Neural progenitor cell (in vitro differentiated cells): ENCODE measurements at places on chromosomes 1 and 21. TPM values are rescaled to one million over a fixed set of nuclear protein-coding genes. Genes with fewer than 3 reads are reported as not detected.

CNR2 gene
- total RNA-seq: not detected in 2 replicates

PLA2G2D gene
- not detected in 2 replicates for total RNA-seq

PGLYRP4 gene
- not detected in 2 replicates for total RNA-seq

EXTL1 gene
- total RNA-seq: 0.95 and 2.1 TPM in 2 replicates

TFF2 gene
- total RNA-seq: not detected in 2 replicates

PLA2G2F gene
- total RNA-seq: not detected in 2 replicates

RBM11 gene
- 6.2 and 9.4 TPM in 2 replicates for total RNA-seq

RASSF5 gene
- total RNA-seq: 0.19 and 0.43 TPM in 2 replicates

TSTD1 gene
- 29.9 and 59.9 TPM in 2 replicates for total RNA-seq

GBP5 gene
- not detected in 2 replicates for total RNA-seq

NECTIN4 gene
- 0.06 TPM in 1 of 2 replicates, not detected in the other for total RNA-seq

MPZ gene
- total RNA-seq: 1.1 and 2.0 TPM in 2 replicates

RIMS3 gene
- total RNA-seq: 17.2 and 27.1 TPM in 2 replicates

- peaks cover 18% of the 10 kb centered on the region for H3K4me1 ChIP-seq
- H3K36me3 ChIP-seq: no peaks in the 10 kb centered on the region
- no peak overlapping the region for H3K4me3 ChIP-seq
- H3K27ac ChIP-seq: no peak overlapping the region
- no peaks in the 10 kb centered on the region for H3K27me3 ChIP-seq
These were observed 21.1 kb downstream of the SSBP3 start for GRCh38 chr1:54384918-54385726.

- DNase-seq: no peak
- no peaks in the 10 kb centered on the region for H3K4me1 ChIP-seq
- H3K27me3 ChIP-seq: no peaks in the 10 kb centered on the region
- H3K4me3 ChIP-seq: no peak overlapping the region
These were observed 46.8 kb downstream of the UBR4 start for GRCh38 chr1:19163261-19163660.

- H3K4me1 ChIP-seq: no peaks in the 10 kb centered on the region
- no peak overlapping the region for H3K27ac ChIP-seq
- H3K36me3 ChIP-seq: no peaks in the 10 kb centered on the region
These were observed 347.7 kb upstream of the POU3F1 start for GRCh38 chr1:38394303-38394702.

- peaks cover 15% of the 10 kb centered on the region for H3K4me1 ChIP-seq
- H3K27me3 ChIP-seq: peaks cover 53% of the 10 kb centered on the region
- H3K4me3 ChIP-seq: no peak overlapping the region
- no peaks in the 10 kb centered on the region for H3K36me3 ChIP-seq
These were observed 5.2 kb downstream of the SUSD4 start for GRCh38 chr1:223358826-223359225.

- DNase-seq: no peak
- no peaks in the 10 kb centered on the region for H3K36me3 ChIP-seq
- H3K27me3 ChIP-seq: no peaks in the 10 kb centered on the region
- H3K4me1 ChIP-seq: no peaks in the 10 kb centered on the region
These were observed 131.9 kb upstream of the USP24 start for GRCh38 chr1:55347041-55347440.

GRCh38 chr1:58811303-58811702 is 27.5 kb upstream of the JUN start:
- no peak overlapping the region for H3K4me3 ChIP-seq
- H3K27me3 ChIP-seq: peaks cover 34% of the 10 kb centered on the region
- H3K4me1 ChIP-seq: peaks cover 6% of the 10 kb centered on the region
- H3K27ac ChIP-seq: no peak overlapping the region
- no peaks in the 10 kb centered on the region for H3K36me3 ChIP-seq
- no peak for DNase-seq

- no peak overlapping the region for H3K27ac ChIP-seq
- no peak overlapping the region for H3K4me3 ChIP-seq
- no peaks in the 10 kb centered on the region for H3K36me3 ChIP-seq
- no peaks in the 10 kb centered on the region for H3K27me3 ChIP-seq
These were observed 89.5 kb upstream of the DPH5 start for GRCh38 chr1:101115112-101115511.

- no peaks in the 10 kb centered on the region for H3K27me3 ChIP-seq
- no peaks in the 10 kb centered on the region for H3K36me3 ChIP-seq
- no peak overlapping the region for H3K27ac ChIP-seq
- no peak for DNase-seq
- no peak overlapping the region for H3K4me3 ChIP-seq
These were observed 78.9 kb upstream of the JAK1 start for GRCh38 chr1:65045022-65045817.

DNA sequence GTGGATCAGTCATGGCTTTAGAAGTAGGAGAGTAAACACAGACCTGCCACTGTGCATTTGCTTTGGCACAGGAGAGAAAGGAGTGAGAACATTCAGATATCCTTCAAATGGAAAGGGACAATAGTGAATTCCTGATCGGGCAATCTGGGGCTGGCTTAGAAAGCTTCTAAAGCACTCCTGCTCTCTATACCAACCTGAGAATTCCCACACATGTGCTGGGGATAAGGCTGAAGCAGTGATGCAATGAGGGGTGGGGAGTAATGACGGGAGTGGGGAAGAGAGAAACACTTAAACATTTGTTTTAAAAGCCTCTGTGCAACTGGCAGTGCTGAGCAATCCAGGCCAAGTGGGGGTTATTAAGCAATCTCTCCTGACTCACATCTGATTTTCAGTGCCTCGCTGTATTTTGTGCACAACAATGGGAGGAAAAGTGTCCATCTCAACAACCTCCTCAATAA is 108.8 kb downstream of the KIAA0319L start:
- no peaks in the 10 kb centered on the region for H3K4me1 ChIP-seq
- no peak for DNase-seq
- H3K4me3 ChIP-seq: no peak overlapping the region
- H3K27ac ChIP-seq: no peak overlapping the region

GRCh38 chr21:34771512-34772028 is 102.8 kb downstream of the CLIC6 start:
- no peak overlapping the region for H3K4me3 ChIP-seq
- H3K4me1 ChIP-seq: no peaks in the 10 kb centered on the region
- H3K27me3 ChIP-seq: no peaks in the 10 kb centered on the region
- DNase-seq: no peak
- no peaks in the 10 kb centered on the region for H3K36me3 ChIP-seq
- no peak overlapping the region for H3K27ac ChIP-seq

DNA sequence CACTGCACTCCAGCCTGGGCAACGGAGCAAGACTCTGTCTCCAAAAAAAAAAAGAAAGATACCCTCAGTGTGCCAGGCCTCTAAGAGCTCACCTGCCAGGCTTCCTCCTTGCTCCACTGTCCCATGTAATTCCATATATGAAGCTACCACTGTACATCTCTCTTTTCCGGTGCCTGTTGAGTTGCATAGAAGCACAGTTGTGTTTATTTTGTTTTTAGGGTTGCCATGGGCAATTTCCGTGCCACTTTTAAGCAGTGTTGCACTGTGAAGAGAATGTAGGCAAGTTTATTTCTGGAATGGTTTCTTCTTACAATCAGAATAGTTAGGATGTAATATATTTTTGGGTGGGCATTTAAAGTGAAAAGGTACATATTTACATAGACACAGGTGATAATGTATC is 23.3 kb downstream of the MR1 start:
- no peak for DNase-seq
- no peaks in the 10 kb centered on the region for H3K36me3 ChIP-seq
- H3K27me3 ChIP-seq: no peaks in the 10 kb centered on the region

DNA sequence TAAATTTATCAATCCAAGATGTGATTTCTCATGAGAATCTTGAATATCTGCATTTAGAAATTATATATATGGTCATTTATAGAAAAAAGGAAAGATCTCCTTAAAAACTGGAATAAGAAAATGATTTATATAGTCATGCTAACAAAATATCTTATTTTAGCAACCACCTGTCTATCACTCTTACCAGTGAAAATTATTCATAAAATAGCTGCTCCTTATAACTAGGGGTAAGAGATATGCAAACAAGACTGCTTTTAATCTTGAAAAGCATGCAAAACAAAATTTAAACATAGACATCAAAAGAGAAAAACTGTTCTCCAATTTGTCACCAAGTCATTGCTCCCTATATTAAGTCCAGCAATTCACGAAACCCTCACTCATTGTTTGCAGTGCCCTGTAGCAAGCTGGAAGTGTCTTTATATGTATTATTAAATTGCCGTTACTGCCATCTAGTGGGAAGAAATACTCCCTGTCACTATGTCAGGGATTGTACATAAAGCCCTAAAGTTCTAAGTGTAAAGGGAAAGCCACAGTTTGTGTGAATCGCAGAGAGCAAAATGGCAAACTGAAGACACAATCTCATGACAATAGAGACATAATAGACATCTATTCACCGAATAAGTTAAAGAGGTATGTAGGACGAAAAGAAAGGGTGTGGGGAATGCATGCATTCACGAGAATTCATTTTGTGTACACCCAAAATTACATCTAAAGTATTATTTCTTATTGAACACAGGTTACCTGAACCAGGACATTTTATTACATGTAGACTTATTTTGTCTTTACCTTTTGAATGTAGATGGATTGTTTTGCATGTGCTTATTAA is 600.5 kb downstream of the USP25 start:
- no peaks in the 10 kb centered on the region for H3K36me3 ChIP-seq
- peak; percentile 81 for DNase-seq
- no peaks in the 10 kb centered on the region for H3K4me1 ChIP-seq
- H3K4me3 ChIP-seq: no peak overlapping the region
- H3K27ac ChIP-seq: no peak overlapping the region

GRCh38 chr1:154851392-154852177 is 18.5 kb downstream of the KCNN3 start:
- no peak overlapping the region for H3K4me3 ChIP-seq
- DNase-seq: peak; percentile 69
- no peaks in the 10 kb centered on the region for H3K27me3 ChIP-seq
- no peak overlapping the region for H3K27ac ChIP-seq
